Stimulated activated naive CD4-positive, alpha-beta T cell treated with Interleukin-2 at 50 U/mL for 16 hours (primary cell): ENCODE measurements at places on chromosomes 13 and 19.
A peak's percentile ranks its signal among the peaks of the same experiment; 100 is the strongest.

DNA sequence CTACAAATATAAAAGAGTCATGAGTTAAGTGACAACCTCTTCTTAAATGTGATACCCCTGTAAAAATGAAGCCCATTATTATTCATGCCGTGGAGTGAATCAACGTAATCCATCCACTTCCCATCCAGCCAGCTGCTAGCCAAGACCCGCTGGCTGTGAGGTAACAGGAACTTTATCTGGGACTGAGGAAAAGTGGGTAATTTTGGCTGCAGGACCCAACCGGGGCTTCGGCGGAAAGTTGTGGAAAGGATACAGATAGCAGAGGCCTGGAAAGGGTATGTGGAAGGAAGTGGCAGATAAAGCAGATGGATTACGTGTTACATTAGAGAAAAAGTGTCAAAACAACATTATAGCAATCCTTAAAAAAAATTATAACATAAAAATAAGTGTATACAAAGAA is 48.3 kb downstream of the SLC7A1 start:
- DNase-seq: no peak

DNA sequence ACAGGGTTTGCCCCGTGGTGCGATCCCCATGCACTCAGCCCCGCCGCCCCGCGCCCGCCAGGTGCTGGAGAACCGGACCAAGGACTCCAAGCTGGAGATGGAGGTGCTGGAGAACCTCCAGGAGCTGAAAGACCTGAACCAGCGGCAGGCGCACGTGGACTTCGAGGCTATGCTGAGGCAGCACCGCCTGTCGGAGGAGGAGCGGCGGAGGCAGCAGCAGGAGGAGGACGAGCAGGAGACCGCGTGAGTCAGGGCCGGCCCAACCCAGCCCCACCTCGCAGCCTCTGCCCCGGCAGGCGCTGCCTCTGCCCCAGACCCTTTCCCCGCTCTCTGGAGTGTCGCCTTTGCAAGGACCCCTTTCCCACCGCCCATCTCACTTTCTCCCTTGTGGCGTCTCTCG is 11.3 kb downstream of the YJU2 start:
- DNase-seq: no peak

GRCh38 chr13:78341032-78341431 is 262.3 kb downstream of the POU4F1 start:
- no peak for DNase-seq

GRCh38 chr13:23513455-23513854 is 56.8 kb upstream of the TNFRSF19 start:
- no peak for DNase-seq

DNA sequence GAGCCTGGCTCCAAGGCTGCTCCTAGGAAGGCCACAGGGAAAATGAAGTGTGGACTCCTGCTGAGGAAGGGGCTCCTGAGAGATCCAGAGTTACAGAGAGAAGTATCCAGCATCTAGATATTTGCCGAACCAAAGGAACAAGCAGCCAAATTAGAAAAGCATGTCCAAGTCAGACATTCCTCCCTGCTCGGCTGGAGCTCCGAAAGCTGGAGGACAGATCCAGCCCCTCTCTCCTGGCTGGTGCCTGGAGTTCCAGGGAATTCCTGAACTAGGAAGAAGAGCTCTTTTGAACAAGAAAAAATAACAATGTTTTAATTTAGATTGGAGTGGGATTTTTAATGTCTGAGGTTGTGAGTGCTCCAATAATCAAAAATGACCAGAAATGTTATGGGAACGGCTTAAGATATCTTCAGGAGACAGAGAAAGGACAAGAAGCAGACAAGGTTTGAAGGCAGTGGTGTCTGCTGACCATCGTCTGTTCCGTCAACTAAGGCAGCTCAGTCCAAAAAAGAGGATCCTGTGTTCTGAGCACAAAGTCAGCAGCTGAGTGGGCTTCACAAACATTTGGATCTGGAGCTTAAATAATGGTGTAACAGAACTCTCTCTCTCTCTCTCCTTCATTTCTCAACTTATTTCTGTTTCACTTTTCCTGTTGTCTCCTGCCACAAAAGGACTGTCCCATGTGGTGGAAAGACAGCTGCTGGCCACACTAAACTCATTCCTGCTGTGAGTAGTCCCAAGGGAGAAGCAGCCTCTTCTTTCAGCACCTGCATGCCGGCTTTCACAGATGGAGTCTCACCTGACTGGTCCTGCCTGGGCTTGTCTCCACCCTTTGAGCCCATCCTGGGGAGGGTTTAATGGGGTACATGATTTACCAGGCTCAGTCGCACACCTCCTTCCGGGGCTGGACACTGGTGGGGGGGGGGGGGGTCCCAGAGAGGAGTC is 31.5 kb upstream of the IRS2 start:
- no peak for DNase-seq

GRCh38 chr19:6216996-6217751 is 62.6 kb downstream of the MLLT1 start:
- no peak for DNase-seq

GRCh38 chr13:31236211-31236786 is 36.5 kb downstream of the B3GLCT start:
- DNase-seq: no peak

- DNase-seq: no peak
These were observed 22.5 kb downstream of the OR10H4 start for GRCh38 chr19:15971224-15971780.

GRCh38 chr13:113801289-113801961 is 42.4 kb downstream of the TMEM255B start:
- no peak for DNase-seq

DNA sequence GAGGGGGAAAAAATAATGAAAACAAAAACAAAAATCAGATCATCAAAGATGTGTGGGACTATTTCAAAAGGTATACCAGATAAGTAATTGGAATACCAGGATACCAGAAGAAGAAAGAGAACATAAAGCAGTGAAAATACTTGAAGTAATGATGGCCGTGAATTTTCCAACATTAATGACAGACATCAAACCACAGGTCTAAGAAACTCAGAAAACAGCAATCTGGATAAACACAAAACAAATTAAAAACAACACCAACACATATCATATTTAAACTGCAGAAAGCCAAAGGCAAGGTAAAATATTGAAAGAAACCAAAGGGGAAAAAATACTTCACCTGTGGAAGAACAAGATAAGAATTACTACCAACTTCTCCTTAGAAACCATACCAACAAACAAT is 24.2 kb upstream of the UFM1 start:
- no peak for DNase-seq

DNA sequence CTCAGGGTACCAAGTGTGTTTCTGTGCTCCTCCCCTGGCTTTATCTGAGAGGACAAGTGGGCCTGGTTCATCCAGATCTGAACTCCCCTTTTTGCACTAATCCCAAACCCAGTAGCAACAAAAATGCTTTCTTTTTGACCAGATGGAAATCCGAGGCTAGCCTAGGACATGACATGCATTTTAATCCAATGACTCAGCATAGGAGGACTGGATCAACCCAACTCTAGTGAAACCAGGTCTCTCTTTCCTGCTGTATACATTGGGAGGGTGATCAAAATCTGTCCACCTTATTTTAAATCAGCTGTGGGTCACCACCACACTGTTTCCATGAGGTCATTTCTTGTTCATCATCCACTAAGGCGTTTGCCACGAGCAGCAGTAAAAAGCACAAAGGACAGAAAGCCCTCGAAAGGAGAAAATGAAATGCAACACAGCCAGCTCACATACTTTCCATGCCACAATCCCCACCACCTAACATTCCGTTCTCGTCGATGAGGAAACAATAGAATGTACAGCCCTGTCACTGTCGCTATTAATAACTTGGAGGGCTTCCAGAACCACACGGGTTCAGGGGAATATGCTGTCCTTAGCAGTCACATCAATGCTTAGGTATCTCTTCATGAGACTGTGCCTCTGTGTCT is 543.0 kb downstream of the IRS2 start:
- DNase-seq: no peak

GRCh38 chr19:29942404-29943261 is 594 bp downstream of the URI1 start:
- DNase-seq: peak; percentile 67

- no peak for DNase-seq
These were observed 283.3 kb downstream of the FOXO1 start for GRCh38 chr13:40383132-40383531.

GRCh38 chr19:18119717-18120105 is 22.1 kb downstream of the MAST3 start:
- peak; percentile 58 for DNase-seq

DNA sequence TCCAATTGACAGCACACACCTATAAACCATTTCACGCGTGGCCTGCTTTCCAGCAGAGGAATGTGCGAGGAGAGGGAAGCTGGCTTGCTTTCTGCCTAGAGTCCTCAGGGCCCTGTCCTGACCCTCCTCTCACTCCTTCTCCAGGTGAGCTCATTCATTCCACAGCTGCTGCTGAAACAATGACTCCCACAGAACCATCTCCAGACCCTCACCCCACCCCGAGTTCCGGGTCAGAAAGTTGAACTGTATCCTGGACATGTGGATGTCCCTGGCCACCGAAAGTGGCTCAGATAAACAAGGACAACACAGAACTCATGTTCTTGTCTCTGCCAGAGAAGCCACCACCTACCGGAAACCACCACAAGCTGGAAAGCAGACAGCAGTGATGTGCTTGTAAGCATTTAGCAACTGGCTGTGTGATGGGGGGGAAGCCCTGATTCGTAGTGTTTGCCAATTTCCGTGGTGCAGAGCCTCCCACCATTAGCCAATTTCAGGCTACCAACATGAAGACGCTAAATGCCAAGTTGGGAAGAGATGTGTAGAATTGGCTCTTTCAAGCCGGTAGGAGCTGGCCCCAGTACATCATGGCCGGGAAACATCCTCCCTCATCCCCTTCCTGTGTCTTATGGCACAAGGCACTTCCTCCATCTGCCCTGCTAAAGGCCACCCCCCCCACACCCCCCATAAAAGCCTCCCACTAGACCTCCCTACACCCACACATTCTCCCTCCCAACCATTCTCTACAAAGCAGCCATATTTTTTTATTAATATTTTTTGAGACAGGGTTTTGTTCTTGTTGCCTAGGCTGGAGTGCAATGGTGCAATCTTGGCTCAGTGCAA is 5.0 kb downstream of the SYCE2 start:
- peak; percentile 15 for DNase-seq

DNA sequence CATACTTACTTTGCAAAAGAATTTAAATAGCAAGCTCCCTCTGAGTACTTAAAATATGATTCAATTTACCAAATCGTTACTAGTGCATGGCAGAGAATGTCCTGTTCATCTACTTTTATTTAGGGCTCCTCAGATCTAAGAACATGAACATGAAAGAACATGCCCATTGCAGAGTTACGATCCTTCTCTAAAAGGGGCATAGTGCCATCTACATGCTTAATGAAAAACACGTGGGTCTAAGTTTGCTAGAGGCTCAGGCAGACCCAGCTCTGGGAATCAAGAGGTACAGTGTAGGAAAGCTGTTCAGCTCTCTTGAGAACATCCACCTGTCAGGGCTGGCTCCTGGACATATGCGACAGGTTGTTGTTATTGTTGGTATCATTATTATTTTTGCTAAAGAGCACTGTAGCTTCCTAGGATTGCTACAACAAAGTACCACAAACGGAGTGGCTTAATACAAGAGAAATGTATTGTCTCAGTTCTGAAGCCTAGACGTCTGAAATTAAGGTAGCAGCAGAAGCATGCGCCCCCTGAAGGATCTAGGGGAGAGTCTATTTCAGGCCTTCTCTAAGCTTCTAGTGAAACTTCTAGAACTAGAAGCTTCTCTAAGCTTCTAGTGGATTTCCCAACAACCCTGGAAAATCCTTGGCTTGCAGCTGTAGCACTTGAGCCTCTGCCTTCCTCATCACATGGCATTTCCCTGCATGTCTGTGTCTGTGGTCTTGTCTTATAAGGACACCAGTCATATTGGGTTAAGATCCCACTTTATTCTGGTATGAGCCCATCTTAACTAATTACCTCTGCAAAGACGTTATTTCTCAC is 133.9 kb downstream of the DCT start:
- DNase-seq: no peak

DNA sequence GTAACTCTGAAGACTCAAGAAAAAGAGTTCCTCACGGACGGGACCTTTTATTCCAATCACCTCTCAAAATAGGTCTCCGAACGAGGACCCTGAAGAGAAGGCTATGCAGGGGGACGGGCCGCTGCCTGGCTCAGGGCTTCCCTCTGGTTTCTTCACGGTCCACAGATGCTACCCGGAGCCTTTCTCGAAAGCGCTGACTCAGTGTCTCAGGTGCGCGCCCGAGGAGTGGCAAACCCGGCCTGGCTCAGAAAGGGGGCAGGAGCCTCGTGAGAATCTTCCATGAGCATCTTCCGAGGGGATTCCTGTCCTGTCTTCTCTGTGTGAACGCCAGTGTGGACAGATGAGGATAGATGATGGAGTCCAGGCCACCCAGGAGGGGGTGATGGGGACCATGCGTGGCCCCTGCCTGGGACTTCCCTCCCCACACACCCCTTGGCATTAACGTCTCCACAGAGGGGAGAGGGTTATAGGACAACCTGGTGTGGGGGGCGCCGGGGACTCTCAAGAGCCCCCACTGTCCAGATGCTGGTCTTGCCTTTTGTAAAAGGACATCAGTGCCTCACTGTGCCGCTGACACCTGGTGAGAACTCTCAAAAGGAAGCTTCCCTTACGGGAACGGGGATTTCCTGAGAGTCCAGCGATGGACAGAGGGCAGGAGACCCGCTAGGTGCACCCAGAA is 16.5 kb downstream of the LSM4 start:
- no peak for DNase-seq

DNA sequence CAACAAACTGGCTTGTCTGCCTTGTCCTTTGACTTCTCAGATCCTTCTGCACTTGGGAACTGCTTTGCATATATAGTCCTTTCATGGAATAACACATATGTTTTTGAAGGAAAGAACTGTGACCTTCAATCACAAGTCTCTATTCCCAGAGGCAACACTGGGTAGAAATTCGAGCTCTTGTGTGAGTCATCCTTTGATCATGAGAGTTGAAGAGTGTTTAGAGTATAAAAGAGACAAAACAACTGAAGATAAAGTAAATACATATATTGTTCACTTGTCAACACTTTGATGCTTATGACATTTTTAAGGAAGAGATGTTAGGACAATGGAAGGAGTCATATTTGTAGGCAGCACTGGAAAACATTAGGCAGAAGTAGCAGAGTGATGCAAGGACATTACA is 5.2 kb upstream of the OR7A5 start:
- DNase-seq: no peak

DNA sequence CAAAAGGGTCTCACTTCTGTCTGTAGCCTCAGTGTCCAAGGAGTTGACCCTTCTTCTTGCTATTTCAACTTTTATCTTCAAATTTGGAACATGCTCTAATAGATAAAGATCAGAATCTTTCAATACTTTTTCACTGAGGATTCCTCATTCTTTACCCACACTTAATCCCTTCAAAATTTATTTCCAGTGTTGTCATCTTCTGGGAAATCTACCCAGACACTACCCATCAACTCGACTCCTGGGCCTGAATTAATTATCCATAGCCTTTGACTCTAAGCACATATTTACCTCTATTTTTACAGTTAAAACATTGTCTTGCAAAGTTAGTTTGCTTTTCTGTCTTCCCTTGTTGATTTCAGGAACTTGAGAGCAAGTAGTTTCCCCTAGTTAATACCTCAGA is 1022.5 kb downstream of the PCDH9 start:
- no peak for DNase-seq

- DNase-seq: no peak
These were observed 299.3 kb downstream of the NDFIP2 start for GRCh38 chr13:79780240-79780639.

- DNase-seq: no peak
These were observed 1.3 kb downstream of the TSKS start for GRCh38 chr19:49761625-49762311.

GRCh38 chr13:48817166-48817802 is 158.4 kb upstream of the FNDC3A start:
- no peak for DNase-seq

GRCh38 chr19:2577722-2578335 is 101.9 kb downstream of the GADD45B start:
- no peak for DNase-seq
